Upper lobe of right lung (tissue), 1 donor: ENCODE measurements at places on chromosomes 6 and 20. TPM values are rescaled to one million over a fixed set of nuclear protein-coding genes. Genes with fewer than 3 reads are reported as not detected.

DNA sequence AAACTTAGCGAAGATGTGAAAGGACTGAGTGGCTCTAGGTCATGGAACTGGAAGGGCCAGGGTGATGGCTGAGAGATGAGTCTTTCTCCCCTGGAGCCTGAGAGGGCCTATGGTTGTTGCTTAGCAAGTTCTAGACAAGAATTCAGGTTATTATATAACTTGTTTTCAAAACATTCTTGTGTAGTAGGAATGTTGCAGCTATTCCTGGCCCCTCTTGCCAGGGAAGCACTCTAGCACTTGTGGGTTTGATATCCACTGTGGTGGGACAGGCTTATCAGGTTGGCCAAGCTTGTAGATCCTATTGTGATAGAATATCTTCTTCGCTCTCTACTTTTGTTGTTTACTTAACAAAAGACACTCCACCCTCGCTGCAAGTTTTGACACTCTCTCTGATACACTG lies 211.8 kb upstream of the CITED2 start:
- H3K27me3 ChIP-seq = no peaks in the 10 kb centered on the region
- no peak overlapping the region for H3K27ac ChIP-seq
- H3K36me3 ChIP-seq = no peaks in the 10 kb centered on the region
- no peak for DNase-seq
- H3K4me1 ChIP-seq = peaks cover 13% of the 10 kb centered on the region

MOG gene
- total RNA-seq = not detected

- no peak for DNase-seq
- no peak overlapping the region for H3K4me3 ChIP-seq
- no peak overlapping the region for H3K27ac ChIP-seq
Observed at GRCh38 chr6:16244869-16245451, 6.6 kb downstream of the GMPR start.

GRCh38 chr20:4604580-4604979 lies 117.1 kb upstream of the PRND start:
- H3K27me3 ChIP-seq = peaks cover 6% of the 10 kb centered on the region
- no peaks in the 10 kb centered on the region for H3K36me3 ChIP-seq
- no peak for DNase-seq
- no peak overlapping the region for H3K27ac ChIP-seq
- peaks cover 8% of the 10 kb centered on the region for H3K4me1 ChIP-seq

GRCh38 chr6:137358273-137358672 lies 135.9 kb downstream of the OLIG3 start:
- no peaks in the 10 kb centered on the region for H3K36me3 ChIP-seq
- H3K4me1 ChIP-seq = no peaks in the 10 kb centered on the region
- no peak overlapping the region for H3K27ac ChIP-seq
- no peak for DNase-seq
- H3K4me3 ChIP-seq = no peak overlapping the region
- no peaks in the 10 kb centered on the region for H3K27me3 ChIP-seq

- DNase-seq = no peak
- no peaks in the 10 kb centered on the region for H3K27me3 ChIP-seq
- H3K36me3 ChIP-seq = no peaks in the 10 kb centered on the region
- no peak overlapping the region for H3K4me3 ChIP-seq
Observed at GRCh38 chr6:1713016-1713600, 103.4 kb downstream of the FOXC1 start.
